ENCODE measurements at places on chromosomes 3 and 15.

- DNase-seq, result peak; percentile 54
Measured at GRCh38 chr15:40439960-40440742, 602 bp upstream of the BAHD1 start.

GRCh38 chr3:146326875-146327543 is 76.1 kb upstream of the PLSCR4 start:
- DNase-seq, result no peak

- DNase-seq, result no peak
Measured at GRCh38 chr3:46409739-46410489, 2.9 kb downstream of the CCRL2 start.

DNA sequence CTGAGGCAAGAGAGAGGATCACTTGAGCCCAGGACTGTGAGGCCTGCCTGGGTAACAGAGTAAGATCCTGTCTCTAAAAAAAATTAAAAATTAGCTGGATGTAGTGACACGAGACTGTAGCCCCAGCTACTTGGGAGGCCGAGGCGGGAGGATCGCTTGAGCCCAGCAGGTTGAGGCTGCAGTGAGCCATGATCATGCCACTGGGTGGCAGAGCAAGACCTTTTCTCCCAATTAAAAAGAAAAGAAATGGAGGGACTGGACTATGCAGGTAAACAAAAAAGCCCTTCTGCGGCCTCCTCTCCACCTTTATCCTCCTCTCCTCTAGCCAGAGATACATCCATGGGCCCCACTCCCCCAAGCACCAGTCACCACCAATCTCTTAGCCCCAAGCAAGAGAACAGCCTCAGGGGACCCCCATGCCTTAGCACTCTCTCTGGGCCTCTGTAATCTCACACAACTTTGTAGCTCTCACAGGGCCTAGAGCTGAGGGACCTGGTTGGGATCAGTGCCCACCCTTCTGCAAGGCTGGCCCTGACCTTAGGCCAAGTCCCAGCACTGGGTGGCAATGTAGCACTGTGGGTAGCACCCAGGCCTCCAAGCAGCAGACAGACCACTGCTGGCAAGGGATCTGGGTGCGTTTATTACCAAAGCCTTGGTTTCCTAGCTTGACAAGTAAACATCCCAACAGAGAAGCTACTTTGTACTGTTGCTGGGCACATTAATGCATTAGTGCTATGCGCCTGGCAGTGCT is 43.4 kb downstream of the FAM174B start:
- DNase-seq, result no peak

DNA sequence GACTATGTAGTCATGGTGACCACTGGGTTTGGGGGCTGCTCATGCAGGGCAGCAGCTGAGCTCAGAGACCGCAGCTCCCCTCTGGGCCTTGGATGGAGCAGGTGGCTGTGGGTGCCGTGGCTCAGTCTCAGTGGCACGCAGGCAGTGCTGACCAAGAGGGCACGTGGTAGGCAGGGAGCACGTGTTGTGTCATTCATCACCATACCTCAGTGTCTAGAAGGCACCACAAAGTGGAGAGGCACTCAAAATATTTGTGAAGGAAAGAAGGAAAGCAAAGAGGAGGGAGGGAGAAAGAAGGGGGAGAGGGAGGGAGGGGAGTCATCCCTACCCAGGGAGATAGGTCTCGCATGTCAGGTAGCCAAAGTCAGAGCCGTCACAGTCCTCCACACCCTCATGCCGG is 26.1 kb downstream of the EAF1 start:
- no peak for DNase-seq

DNA sequence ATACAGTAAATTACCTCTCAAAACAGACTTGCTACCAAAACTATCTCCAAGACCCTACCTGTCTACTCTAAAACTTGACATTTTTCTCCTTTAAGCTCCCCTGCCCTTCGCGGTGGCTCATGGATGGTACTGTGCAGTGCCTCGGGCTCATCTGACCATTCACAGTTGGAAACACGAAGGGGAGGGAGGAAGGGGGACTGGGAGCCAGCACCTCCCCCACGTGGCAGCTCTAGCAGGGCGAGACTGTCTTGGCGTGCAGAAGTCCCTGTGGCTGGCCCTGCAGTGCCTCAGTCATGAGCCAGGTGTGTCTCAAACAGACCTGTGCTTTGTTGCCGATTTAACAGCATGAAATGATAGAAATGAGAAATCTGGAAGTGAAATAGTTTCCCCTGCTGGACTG is 372.0 kb downstream of the GABRG3 start:
- DNase-seq, result no peak

DNA sequence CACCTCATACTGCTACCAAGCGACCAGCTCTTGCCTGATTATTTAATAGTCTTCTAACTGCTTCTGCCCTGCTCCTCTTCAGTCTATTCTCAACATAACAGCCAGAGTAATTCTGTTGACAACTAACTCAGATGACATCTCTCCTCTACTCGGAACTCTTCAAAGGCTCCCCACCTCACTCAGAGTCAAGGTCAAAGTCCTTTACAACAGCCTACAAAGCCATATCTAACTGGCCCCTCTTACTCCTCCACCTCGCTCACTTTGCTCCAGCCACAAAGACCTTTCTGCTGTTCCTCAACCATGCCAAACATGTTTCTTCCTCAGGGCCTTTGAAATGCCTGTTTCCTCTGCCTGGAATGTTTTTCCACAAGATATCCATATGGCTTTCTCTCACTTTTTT is 43.6 kb downstream of the PIK3R4 start:
- DNase-seq, result no peak

DNA sequence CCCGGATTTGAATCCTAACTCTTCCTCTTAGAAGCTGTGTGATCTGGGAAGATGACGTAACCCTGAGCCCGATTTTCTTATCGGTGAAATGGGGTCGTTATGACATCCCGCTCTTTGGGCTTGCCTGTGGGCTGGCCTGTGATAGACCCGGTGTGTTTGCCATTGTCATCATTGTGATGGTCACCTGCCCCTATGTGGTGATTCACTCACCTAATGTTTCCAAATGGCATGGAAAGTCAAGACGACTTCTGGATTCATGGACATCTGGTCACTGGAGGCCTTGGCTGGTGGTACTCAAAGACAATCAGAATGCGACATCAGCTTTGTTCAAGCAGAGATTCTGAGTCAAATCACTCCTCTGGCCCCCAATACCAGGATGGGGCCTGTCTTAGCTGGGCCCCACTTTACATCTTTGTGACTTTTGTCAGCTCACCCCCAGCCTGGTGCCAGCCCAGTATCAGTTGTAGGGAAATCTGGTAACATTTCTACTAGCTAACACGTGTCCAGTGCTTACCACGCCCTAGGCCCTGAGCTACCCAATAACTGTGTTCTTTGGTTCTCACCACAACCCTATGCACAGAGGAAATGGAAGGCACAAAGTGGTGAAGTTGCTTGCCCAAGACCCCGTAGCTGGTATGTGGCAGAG is 2.8 kb downstream of the TMEM43 start:
- no peak for DNase-seq

DNA sequence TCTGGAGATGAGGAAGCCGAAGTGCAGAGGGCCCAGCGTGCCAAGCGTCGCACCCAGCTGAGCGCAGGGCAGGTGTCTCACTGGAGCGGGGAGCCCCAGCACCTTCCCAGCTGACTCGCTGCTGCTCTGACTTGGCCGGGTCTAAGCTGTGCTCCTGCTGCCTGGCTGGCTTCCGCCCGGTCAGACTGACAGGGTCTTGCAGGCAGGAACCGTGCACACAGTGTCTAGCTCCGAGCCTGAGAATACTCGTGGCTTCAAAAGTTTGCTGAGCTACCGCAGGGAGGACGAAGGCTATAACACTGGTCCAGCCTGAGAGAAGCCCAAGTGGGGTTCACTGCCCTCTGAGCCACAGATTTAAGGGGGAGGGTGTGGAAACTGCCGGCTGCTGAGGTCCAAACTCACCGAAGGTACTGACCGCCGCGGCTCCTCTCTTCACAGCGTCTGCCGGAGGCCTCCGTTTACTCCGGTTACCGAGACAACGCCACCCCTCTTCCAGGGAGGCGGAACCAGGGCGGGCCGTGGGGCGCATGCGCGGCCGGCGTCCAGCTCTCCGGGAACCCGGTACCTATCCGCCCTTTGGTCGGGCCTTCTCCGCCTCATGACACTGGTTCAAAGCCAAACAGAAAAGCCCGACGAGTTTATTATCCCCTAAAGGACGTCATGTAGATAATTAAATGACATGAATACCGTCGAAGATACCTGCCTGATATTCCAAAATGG is at the start of gene CFAP44:
TSS of gene CFAP44 (minus strand) at position 443 of the 720 bp plus-strand sequence. CDS start 7,829 bp downstream, outside the sequence.
- no peak for DNase-seq

DNA sequence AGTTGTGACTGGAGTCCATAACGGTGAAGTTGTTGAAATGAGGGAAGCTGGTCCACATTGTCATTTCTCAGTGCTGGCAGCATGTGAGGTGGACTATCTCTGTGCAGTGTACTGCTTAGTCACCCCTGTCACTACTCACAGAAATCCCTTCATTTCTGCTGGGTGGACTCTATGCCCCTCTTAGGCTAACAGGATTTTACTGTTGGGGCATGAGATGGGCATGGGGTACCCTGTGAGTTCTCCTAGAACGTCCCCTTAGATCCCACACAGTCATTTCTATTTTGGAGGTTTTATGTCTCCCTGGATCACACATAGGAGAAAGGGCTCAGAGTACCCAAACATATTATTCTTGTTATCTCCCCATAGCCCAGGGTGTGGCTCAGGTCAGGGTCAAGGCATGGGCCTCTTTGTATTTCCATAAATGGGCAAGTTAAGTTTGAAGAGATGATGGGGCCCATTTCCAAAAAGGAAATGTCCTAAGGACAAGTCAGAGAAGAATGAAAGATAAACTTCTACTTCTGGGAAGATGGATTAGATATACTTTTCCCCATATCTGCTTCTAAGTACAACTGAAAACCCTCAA is 15.2 kb downstream of the P2RY1 start:
- no peak for DNase-seq

- DNase-seq, result no peak
Measured at GRCh38 chr3:31892916-31893573, 88.0 kb downstream of the OSBPL10 start.

DNA sequence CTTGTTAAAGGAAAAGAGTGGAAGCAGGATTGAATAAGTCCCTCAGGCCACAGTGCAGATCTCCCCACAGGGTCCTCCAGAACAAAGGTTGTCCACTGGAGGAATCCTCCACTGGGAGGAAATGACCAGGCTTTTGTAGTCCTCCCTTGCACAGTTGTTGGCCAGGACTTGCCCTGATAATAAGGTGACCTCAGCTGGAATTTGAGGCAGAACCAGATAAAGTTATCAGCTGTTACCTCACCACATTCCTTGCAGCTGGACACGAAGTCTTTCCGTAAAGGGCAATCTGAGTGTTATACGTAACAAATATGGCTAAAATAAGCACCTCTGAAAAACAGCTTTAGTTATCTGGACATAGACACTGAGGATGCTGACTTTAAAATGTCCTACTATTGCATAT is 83.5 kb upstream of the NAALADL2 start:
- DNase-seq, result no peak

- peak; percentile 33 for DNase-seq
Measured at GRCh38 chr15:42933886-42934667, 13.5 kb upstream of the TTBK2 start.

- no peak for DNase-seq
Measured at GRCh38 chr3:46649436-46649835, 37.1 kb downstream of the FAM240A start.

GRCh38 chr3:135238236-135238830 is 443.3 kb downstream of the EPHB1 start:
- DNase-seq, result no peak

DNA sequence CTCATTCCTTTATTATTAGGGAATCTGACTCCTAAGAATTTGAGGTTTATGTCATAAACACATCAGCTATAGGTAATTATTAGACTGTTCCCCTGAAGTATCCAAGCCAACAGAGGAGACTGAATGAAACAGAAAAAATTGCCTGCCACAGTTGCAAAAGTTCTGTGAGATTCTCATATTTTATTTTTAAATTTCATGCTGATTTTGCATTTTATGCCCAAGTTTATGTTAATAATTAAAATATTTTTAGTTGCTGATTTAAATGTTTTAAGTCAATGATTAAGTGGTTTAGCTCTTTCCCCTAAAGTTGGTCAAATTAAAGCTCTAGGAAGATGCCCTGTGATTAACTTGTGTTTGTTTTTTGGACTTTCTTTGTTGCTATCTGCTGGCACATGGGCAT is 10.2 kb downstream of the SENP8 start:
- DNase-seq, result no peak

DNA sequence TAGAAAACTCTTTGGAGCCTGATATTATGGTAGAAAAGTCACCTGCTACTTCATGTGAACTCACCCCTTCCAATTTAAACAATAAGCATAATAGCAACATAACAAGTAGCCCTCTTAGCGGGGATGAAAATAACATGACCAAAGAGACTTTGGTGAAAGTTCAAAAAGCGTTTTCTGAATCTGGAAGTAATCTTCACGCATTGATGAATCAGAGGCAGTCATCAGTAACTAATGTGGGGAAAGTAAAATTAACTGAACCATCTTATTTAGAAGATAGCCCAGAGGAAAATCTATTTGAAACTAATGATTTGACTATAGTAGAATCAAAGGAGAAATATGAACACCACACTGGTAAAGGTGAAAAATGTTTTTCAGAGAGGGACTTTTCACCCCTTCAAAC is 5.1 kb upstream of the SCG5 start:
- no peak for DNase-seq

- DNase-seq, result no peak
Measured at GRCh38 chr3:71645140-71645539, 61.6 kb upstream of the FOXP1 start.

DNA sequence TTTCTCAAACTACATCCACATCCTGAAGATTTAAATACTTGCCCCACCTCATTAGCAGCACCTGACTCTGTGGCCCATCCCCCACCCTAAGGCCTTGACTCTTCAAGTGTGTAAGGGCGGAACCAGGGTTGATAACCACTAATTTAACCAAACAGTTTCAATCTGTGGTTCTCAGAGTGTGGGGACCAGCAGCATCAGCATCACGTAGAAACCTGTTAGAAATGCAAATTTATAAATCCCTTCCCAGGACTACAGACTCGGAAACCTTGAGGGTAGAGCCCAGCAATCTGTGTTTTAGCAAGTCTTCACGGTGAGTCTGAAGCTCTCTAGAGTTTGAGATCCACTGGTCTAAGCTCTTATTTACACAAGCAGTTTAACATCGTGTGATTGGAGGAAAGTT is 12.4 kb downstream of the GNB4 start:
- DNase-seq, result no peak

- no peak for DNase-seq
Measured at GRCh38 chr15:79265987-79266579, 16.4 kb upstream of the ANKRD34C start.

GRCh38 chr3:125351814-125352456 is 23.2 kb downstream of the ZNF148 start:
- no peak for DNase-seq

All from PC-9 (cell line).